ENCODE measurements at places on chromosomes 1 and 21.

DNA sequence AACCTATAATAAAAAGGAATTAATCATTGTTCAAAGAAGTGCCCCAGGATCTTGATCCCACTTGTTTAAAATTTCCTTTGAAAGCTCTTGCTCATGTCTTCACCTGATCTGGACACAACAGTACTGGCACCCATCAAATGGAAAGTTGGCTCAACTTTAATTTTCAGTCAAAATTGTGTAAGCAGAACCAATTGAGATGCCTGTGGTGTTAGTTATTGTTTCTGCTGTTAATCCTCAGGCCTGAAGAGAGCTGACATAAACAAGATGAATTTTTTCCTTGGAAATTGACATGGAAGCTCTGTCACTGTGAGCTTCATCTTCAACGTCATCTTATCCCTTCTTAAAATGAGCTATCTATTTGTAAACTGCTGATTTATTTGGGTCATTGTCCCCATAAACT lies 88.3 kb upstream of the TNFSF4 start:
- DNase-seq: no peak

DNA sequence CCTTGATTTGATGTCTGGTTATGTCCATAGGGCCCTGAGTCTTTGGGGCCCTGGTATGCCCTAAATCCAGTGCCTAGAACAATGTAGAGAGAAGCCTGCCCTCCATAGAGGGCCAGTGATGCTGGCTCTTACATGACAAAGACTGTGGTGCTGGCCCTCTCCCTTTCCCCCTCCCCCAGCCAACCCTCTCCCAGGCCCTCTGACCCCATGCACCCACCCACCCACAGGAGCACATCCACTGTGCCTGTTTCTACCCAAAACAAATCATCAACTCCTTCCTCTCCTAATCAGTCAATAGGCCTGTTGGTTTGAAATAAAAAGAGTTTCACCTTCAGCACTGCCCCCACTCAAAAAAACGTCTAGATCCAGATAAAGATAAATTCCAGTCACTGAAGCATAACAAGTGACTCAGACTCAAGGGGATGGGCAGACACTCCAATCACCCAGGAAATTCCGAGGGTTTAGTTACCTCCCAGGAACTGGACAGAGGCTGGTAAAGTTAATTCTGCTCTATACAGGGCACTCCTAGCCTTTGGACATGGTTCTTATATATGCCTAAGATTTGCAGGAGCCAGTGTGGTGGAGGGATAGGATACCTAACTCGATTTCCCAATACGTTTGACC lies 144.8 kb upstream of the VANGL1 start:
- no peak for DNase-seq

- DNase-seq: peak; percentile 73
Measured at GRCh38 chr1:205700865-205701401, 20.6 kb upstream of the SLC45A3 start.

GRCh38 chr1:8563944-8564537 lies 246.1 kb downstream of the SLC45A1 start:
- no peak for DNase-seq

GRCh38 chr1:35565742-35566133 lies 7.4 kb upstream of the TFAP2E start:
- no peak for DNase-seq

- no peak for DNase-seq
Measured at GRCh38 chr1:6460301-6461050, 5.5 kb downstream of the TNFRSF25 start.

DNA sequence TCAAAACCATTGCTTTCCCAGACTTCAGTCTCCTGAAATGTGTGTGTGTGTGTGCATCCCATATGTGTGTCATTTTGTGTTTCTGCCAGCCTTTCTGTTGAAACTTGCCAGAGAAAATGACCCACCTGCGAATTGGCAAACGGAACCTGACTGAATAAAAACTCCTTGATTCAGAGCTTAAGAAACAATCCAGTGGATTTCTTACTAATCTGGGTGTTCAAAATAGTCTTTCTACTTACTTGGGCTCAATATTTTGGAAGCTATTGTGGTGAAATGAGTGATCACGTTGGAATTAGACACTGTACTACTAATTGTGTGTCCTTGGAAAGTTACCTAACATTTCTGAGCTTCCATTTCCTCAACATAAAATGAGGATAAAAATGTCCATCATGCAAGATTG lies 138.9 kb upstream of the ERG start:
- DNase-seq: no peak

- DNase-seq: peak; percentile 42
Measured at GRCh38 chr1:46394108-46394871, at the start of gene FAAH. Gene FAAH (plus strand): TSS chr1:46394317. CDS start chr1:46394349, 32 bp downstream.

- no peak for DNase-seq
Measured at GRCh38 chr1:239633432-239633831, 247.1 kb downstream of the CHRM3 start.

- DNase-seq: no peak
Measured at GRCh38 chr1:28840928-28841544, 29.1 kb downstream of the OPRD1 start.

- no peak for DNase-seq
Measured at GRCh38 chr1:229554886-229555621, 3.5 kb downstream of the ABCB10 start.

GRCh38 chr1:224435999-224436398 lies 1.4 kb upstream of the WDR26 start:
- DNase-seq: no peak

GRCh38 chr1:242524571-242525359 lies at the start of gene PLD5:
Gene PLD5 (minus strand): TSS chr1:242524697.
- peak; percentile 67 for DNase-seq

GRCh38 chr1:36199934-36200741 lies 24.1 kb upstream of the THRAP3 start:
- DNase-seq: no peak

DNA sequence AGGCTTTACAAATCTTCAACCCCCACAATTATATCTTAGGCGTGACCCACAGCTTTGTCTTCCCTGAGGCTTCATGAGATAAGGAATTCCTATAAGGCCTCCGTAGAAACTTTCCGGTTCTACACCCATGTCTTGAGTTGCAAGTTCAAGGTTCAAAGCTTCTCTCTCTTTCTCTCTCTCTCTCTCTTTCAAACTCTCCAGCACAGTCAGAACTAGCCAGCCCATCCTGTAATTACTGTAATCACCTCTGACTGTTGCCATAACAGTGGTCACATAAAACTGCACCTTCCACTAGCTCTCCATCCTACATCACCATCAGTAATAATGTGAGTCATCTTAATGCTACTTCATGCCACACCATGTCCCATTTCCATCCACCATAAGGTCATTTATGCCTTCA lies 90.0 kb upstream of the NFASC start:
- no peak for DNase-seq

DNA sequence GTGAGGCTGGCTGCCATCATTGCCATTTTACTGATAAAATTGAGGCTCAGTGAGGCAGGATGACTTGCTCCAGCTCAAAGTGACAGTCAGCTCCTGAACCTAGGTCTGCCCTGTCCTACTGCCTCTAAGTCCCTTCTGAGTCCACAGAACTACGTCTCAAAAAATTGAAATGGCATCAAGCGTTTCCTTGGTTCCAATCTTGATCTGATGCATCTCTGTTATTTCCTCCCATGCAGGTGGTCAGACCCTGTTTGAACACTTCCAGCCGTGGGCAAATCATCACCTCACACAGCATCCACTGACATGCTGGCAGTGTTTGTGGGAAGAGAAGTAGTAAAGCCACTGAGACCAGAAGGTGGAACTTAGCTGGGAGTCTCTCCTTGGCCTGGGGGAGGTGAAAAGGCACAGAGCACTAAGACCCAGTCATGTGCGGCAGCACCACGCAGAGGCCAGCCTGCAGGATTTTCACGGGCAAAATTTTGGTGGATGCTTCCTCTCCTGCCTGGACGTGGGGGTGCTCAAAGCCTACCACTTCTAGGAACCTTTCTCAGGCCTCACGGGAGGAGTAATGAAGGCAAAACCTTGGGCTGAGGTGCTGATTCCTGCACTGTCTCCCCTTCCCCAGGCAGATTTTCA lies 7.8 kb upstream of the CPLANE2 start:
- no peak for DNase-seq

GRCh38 chr1:70836456-70836855 lies 211.2 kb downstream of the PTGER3 start:
- no peak for DNase-seq

DNA sequence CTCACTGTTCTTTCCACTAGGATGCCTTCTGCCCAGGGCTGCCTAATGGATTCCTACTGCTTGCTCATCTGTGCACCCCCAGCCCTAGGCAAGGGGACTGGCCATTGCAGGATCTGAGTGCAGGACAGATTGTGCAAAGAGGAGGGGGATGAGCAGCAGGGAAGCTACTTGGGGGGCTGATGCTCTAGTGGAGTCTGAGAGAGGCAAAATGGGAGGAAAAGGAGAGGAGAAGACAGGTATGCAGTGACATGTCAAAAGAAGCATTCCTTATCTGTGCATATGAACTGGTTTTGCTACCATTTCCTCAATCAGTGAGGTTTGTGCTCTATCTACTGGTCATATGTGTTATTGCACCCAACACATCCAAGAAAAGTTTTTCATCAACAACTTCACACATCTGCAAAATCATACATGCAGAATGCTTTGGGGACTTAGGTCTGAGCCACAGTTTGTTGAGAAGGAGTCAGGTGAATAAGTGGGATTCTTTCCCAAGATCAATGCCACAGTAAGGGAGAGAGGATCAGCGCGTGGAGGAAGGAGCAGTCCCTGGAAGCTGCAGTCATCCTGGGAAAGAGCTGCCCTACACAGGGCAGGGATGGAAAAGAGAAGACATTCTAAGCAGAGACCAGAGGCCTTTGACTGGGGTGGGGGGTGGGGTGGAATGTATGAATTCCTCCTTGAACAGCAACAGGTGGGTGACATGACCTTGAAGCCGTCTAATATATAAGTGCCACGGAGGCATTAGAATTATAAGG lies 14.4 kb downstream of the SLC5A9 start:
- peak; percentile 7 for DNase-seq

- no peak for DNase-seq
Measured at GRCh38 chr1:154714638-154715037, 106.7 kb upstream of the ADAR start.

DNA sequence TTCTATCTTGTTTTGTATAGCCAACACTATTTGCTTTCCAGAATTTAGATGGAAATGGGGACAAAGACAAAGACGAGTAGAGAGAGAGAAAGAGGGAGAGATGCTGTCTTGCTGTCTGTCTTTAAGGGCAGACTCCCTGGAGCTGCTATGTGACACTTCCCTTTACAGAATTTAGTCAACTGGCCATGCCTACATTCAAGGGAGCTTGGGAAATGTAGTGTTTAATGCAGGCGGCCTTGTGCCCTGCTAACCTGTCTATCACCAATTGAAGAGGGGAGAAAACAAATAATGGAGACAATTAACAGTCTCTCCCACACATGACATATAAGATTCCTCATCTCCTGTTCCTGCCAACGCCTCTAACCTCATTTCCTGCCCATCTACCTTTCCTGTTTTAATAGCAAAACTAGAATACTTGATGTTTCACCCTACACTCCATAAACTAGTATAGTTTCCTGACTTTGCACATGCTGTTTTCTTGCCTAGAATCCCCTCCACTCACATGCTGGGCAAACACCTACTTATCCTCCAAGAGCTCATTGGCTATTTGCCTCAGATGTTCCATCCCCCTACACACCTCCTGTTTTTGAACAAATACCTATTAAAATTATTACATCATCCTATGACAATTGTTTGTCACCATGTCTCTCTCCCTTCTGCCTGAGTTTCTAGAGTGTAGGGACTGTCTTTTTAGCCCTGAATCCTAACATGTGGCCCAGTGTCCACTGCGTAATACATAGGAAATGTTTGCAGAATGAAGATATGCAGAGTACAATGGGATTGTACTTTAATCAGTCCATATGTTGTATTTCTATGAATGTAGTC lies 117.2 kb downstream of the SLC25A24 start:
- no peak for DNase-seq

- no peak for DNase-seq
Measured at GRCh38 chr1:219985169-219985568, 56.8 kb upstream of the SLC30A10 start.

GRCh38 chr1:12249181-12249580 lies 19.4 kb downstream of the VPS13D start:
- no peak for DNase-seq

DNA sequence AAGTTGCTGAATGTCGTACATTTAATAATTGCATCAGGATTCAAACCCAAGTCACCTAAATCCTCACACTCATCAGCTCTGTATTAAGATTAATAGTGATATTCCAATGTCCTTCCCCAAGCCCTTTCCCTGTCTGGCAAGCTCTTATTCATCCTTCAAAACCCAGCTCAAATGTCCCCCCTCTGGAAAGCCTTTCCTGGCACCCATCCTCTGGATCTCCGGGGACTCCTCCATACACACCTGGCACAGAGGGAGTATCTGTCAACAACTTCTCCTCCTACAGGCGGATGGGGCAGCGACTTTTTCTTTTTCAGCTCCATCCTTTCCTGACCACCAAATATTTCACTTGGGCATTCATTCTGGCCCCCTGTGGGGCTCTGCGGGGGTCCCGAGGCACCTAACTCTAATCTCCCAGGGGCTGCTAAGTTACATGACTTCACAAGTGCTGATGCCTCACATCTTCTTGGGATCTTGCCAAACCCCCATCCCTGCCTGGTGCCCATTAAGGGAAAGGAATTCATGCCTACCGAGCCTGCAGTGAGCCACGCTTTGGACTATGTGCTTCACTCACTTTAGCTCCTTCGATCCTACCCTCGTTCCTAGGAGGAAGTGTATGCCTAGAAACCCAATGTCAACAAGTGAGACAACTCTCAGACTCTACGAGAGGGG lies 15.2 kb downstream of the TINAGL1 start:
- peak; percentile 7 for DNase-seq

- no peak for DNase-seq
Measured at GRCh38 chr1:205547936-205548827, 43.7 kb downstream of the CDK18 start.

GRCh38 chr1:68516066-68516465 lies 19.2 kb upstream of the DEPDC1 start:
- DNase-seq: no peak

DNA sequence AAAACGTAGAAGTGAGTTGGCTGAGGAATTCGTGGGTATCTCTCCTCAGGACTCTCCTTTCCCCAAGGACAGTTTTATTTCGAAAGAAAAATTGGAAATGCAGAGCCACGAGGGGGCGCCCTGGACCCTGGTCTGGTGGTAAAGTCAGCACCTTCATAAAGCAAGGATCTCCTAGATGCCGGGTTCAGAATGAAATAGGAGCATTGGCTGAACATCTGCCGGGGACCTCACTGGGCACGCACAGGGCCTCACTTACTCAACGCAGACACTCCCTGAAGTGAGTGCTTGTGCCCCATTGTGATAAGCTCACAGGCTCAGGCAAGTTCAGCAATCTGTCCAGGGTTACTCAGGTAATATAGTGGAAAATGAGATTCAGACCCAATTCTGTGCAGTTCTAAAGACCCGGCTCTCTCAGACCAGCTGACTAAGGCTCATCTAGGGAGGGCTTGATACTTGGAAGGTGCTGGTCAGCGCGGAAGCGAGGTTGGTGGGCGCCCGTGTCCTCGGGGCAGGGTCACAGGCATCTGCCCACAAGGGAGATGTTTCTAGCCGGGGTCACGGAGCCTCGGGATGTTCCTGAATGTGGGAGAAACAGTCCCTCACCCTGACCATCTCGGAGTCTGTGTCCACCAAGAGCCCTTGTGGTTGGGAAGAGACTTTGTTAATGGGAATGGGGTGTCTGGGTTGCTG lies 55.7 kb upstream of the ETV3 start:
- DNase-seq: peak; percentile 69

GRCh38 chr1:36400825-36401601 lies 3.3 kb upstream of the LSM10 start:
- DNase-seq: no peak

GRCh38 chr21:42427809-42428419 lies 24.2 kb downstream of the UBASH3A start:
- DNase-seq: no peak

- DNase-seq: no peak
Measured at GRCh38 chr1:47549532-47549931, 111.7 kb downstream of the FOXD2 start.

Measured in COR-L47 (cell line).